ENCODE measurements at places on chromosomes 2 and 18.

- no peak for DNase-seq
Measured at GRCh38 chr18:61209801-61210200, 123.4 kb upstream of the CDH20 start.

DNA sequence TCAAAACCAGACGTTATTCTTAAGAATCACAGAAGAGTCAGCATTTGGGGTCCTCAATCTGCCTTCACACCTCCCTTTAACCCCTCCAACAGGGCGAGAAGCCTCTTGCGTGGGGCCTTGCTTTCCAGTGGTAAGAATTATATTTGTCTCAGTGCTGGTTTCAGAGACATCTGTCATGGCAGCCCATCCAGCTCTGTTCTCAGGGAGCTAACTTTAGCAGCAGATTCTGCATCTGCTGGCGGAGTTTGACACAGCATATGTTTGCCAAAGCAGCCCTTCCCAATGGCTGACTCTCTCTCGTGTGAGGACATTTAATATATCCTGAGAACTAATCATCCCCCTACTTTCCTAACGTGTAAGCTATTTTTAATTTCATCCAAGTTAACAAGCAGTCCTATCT is 91.5 kb upstream of the BCL11A start:
- DNase-seq = peak; percentile 56

GRCh38 chr2:180125245-180125962 is 118.3 kb upstream of the CWC22 start:
- DNase-seq = peak; percentile 78

DNA sequence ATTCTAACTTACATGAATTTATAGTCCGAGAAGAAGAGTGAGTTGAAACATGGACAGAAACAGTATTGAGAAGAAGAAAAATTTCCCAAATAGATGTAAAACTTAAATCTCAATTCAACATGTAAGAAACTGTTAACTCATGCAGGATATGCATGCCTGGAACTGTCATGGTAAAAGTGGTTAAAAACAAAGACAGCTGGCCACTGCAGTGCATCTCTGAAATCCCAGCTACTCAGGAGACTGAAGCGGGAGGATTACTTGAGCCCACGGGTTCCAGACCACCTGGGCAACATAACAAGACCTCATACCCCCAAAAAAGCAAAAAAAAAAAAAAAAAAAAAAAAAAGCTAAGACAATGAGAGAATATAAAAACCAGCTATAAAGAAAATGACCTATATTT is 93.0 kb upstream of the TTC27 start:
- no peak for DNase-seq

- peak; percentile 12 for DNase-seq
Measured at GRCh38 chr2:197516393-197516761, 511 bp downstream of the MOB4 start.

DNA sequence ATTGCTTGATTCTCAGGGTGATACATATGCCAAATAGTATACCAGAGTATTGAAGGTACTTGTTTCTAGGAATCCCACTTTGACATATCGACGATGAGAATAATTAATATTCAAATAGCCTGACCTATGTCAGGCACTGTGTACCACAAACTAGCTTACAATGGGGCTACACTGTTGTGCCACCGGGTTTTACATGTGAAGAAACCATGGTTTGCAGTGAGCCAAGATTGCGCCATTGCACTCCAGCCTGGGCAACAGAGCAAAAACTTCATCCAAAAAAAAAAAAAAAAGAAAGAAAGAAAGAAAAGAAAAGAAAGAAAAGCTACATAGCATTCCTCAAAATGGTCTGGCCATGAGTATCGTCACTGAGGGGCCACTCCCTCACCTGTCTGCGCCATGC is 25.5 kb downstream of the GYPC start:
- DNase-seq = no peak

DNA sequence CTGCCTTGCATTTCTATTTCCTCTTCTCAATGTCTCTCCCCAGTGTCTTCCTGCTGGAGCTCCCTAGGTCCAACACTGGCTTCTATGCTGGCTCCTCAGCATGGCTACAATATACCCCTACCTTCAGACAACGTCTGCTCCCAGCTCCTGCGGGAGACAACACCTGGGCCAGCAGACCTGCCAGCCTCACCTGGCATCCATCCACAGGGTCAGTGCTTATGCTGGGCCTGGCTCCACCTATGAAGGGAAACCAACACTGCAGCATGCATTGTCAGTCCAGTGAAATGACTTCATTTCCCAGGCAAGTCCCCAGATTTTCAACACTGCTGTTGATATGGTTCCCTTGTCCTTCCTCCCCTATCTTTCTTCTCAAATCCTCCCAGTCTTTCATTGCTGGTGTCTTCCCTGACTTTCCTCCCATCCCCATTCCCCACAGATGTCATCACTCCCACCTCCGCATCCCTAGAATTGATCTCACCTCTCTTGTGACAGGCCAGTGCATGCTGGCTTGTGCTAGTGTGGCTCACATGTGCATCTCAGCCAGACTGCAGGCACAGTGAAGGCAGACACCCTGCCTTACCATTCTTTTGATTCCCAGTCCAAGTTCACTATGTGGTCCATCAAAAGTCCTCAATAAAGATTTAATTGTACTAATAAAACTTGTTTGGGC is 98.0 kb downstream of the MYO5B start:
- no peak for DNase-seq

DNA sequence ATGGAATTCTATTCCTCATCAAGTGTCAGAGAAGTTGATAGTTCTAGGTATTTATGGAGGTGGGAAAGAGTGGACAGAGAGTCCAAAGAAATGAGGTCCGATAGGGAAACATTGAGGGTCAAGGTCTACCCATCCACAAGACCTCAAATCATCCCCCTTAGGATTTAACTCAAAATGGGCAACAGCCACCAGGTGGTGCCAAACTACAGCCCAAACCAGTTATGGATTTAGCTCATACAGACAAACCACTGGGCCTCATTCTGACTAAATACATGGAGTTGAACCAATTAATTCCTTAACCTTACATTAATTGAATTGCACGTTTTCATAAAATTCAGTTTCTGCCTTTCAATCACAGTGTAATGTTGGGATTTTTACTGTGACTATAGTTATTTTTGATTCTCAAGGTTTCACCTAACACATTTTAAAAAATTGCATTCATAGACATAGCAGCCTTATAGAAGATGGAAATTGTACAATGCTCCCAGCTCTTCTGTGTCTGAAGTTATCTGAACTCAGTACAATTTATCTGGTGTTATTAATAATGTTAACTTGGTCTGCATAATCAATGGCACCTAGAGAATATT is 98.2 kb upstream of the HNMT start:
- peak; percentile 45 for DNase-seq

- DNase-seq = no peak
Measured at GRCh38 chr2:114170070-114170469, 272.4 kb upstream of the DPP10 start.

GRCh38 chr2:12684471-12684936 is 32.2 kb upstream of the TRIB2 start:
- DNase-seq = no peak

DNA sequence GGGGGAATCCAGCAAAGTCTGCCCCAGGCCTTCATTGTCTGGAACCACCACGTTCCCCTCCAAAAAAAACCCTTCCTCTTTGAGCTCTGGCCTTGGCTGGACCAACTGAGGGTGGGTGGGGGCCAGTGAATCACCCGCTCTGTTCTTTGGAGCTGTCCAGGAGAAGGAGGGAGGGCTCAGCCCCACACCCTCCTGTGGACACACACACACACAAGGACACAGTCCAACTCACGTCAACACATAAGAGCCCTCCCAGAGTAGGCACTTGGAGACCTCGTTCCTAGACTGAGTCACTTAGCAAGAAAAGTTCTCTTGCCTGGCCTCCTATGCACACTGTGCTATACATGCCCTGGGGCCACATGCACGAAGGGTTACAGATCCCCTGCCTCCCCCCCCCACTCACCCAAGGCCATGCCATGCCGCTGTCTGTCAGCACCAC is 1.2 kb upstream of the TNS1 start:
- DNase-seq = no peak

DNA sequence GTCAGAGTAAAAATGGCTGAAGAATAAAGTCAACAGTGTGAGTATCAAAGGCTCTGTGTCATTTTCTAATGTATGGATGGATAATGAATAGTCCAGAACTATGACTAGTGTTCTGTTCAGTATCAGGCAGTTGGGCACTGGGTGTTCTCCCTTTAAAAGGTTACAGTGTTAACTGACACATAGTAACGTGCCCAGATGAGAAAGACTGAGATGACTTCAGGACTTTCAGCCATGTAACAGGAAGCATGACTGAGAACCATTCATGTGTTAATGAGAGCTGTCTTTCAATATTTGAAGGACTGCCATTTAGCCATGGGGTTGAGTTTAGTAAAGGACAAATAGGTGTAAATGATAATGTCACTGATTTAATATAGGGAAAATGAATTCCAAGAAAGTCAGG is 187.1 kb downstream of the GULP1 start:
- no peak for DNase-seq

DNA sequence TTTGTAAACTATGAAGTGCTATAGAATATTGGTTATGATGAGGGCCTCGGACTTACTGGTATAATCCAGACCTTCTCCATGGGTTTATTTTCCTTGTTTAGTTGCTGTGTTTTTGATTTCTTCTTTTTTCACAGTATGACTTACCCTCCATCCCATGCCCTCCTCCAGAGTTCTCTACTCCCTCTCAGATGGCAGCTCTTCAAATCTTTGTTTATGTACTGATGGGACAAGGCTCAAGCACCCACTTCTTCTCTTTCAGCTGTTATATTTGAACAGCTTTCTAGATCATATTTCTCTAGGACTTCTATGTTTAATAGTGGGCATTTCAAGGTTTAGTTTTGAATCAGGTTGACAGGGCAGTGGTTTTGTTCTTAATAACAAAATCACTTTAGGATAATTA is 43.9 kb downstream of the CLIP4 start:
- DNase-seq = no peak

DNA sequence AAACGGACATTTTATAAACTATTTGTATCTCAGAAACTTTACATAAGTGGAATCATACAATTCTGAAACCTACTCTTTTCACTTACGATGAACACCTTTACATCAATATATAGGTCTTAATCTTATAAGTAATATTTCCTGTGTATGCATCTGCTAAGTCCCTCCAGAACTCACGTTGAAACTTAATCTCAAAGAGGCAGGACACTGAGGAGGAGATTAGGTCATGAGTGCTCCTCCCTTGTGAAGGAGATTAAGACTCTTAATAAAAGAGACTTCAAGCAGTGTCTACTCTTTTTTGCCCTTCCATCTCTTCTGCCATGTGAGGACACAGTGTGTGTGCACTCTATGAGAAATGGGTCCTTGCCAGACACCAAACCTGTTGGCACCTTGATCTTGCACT is 94.7 kb upstream of the CDKL4 start:
- DNase-seq = no peak

DNA sequence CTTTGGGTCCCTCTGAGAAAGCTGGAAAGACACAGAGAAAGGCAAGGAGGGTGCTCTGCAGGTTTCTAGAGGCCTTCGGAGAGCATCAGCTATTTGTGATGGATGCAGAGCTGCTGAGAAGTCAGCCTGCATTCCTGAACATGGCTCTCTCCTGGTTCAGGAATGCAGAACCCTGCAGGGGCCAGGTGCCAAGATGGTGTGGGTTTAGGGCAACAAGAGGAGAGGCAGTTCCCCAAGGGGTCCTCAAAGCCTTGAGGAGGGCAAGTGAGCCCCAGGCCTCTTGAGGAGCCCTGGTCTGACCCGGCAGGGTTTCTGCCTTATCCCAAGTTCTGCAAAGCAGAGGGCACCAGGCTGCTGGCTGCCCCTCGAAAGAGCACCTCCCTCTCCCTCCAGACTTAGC is 93.3 kb downstream of the HS1BP3 start:
- no peak for DNase-seq

DNA sequence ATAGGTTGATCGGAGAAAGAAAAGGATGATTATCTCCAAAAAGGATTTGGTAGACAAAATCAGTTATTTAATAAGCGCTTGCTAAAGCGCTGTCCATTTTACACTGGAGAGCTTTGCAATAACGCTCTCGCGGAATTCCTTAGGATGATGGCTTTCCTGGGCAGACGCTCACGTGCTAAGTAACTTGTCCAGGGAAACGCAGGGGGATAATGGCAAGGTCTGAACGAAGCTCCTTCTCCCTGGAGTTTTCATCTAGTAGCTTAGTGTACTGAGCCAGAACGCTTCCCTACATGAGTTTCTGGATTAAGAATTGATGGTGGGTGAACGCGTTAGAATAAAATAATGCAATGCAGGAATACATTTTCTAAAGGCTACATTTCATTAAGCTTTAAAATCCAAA is 739.5 kb upstream of the SALL3 start:
- no peak for DNase-seq

DNA sequence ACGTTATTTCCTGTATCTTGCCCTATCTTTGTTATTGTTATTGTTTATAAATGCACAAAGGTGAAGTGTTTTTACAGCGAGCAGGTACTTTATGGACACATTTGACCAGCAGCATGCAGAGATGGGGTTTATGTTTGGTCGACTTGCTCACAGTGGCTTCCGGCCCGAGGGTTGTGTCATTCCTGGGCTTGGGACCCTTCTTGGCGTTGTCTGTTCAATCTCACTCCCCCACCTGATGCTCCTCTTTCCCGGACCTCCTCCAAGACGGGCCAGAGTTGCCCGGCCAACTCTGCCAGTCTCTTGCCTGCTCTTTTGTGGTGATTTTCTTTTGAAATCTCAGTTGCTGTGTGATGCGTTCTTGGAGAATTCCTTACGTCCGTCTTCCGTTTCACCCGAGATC is 153.9 kb downstream of the TWIST2 start:
- no peak for DNase-seq

- no peak for DNase-seq
Measured at GRCh38 chr2:24245986-24246776, 71.3 kb downstream of the FAM228A start.

DNA sequence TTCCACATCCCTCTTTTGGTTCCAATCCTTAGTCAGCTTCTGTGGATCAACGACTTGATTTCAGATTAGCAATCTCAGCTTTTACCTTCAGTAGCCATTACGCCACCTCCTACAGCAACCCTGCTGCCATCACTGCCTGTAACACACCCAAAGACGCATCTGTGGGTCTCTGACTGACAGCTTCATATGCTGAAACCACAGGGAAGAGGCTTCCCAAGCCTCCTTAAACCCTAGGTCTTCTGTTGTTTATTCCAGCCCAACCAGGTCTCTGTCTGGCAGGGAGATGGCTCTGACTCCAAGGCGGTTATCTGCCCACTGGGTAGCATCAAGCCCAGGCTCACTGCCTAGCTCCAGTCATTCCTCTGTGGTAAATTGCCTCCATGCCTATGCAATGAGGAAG is 28.6 kb upstream of the TRIB2 start:
- DNase-seq = no peak

- peak; percentile 22 for DNase-seq
Measured at GRCh38 chr2:136362676-136363390, 244.9 kb upstream of the CXCR4 start.

- DNase-seq = no peak
Measured at GRCh38 chr2:137770166-137770565, 194.1 kb upstream of the HNMT start.

DNA sequence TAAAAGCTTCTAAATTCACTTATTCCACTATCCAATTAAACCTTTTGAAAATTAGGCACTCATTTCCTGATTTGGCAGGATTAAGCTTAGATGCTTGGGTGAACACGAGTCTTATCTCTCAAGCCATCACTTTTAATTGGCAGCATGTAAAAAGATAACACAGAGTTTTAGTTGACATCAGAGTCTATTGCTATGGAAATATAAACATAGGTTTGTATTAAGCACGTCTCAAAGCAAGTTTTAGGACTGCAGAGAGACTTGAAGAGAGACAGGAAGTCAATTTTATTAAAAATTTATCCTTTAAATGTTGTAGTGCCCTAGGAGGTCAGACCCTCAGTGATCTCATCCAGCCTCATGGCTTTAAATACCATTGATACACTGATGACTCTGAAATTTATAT is 5.6 kb downstream of the RBKS start:
- no peak for DNase-seq

- DNase-seq = no peak
Measured at GRCh38 chr2:95058466-95058988, 33.0 kb downstream of the MAL start.
